ENCODE measurements at places on chromosomes 16 and 17. TPM values are rescaled to one million over a fixed set of nuclear protein-coding genes. Genes with fewer than 3 reads are reported as not detected.
A peak's percentile ranks its signal among the peaks of the same experiment; 100 is the strongest.

CRHR1 gene
- 0.63 TPM for total RNA-seq

FAM234A gene
- 29.1 TPM for total RNA-seq

KCNH6 gene
- not detected for total RNA-seq

ATP6V0C gene
- 19.9 TPM for total RNA-seq

CRYBA1 gene
- not detected for total RNA-seq

MLLT6 gene
- 12.4 TPM for total RNA-seq

IRF8 gene
- not detected for total RNA-seq

ATXN2L gene
- 30.5 TPM for total RNA-seq

TMEM256 gene
- 43.7 TPM for total RNA-seq

DNA sequence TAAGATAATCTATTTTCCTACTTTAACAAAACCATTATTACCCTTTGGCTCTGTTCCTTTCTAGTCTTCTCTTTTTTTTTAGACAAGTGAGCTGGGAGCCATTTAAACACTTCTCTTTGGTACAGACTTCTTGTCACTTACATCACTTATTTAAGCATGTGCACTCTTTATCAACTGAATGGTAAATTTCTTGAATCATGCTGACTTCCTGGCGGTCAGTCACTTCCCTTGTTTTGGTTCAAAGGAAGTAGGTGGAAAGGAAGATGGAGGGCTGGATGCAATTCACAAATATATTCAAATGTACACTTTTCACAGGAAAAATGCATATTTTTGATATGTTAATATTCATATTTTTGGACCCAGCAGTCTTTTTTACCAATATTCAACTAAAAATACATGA is 97.1 kb downstream of the ITFG1 start:
- no peak for DNase-seq

DNA sequence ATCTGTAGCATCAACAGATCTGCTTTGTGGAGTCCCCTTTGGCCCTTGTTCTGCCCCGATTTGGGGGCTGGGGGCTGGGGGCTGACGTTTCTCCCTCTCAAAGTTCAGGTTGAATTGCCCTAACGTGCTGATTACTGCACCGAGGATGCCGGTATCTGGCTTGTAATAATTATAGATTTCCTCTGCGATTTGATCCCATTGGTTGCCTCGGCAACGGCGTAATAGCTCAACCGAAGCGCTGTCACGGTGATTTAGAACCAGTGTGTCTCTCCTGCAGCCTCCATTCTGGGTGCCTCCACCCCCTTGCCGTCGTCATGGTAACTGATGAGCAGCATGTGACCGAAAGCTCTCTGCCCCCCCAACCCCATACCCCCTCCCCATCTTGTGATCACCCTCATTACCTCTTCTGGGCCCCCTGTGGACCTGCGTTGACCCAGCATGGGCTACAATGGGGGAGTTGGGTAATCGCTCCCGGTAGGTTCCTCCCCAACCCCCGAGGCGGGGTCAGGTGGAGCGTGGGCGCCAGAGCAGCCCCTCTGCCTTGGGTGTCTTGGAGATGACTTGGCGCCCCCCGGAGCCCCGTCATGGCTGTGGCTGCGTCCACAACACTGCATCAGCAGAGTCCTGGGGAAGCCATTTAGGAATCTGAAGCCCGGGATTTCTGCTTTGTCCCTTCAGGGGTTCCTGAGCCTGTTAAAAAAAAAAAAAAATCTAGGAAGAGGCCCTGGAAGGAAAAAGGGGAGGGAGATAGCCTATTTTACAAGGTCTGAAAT is 38.4 kb downstream of the ABAT start:
- DNase-seq = no peak

DNA sequence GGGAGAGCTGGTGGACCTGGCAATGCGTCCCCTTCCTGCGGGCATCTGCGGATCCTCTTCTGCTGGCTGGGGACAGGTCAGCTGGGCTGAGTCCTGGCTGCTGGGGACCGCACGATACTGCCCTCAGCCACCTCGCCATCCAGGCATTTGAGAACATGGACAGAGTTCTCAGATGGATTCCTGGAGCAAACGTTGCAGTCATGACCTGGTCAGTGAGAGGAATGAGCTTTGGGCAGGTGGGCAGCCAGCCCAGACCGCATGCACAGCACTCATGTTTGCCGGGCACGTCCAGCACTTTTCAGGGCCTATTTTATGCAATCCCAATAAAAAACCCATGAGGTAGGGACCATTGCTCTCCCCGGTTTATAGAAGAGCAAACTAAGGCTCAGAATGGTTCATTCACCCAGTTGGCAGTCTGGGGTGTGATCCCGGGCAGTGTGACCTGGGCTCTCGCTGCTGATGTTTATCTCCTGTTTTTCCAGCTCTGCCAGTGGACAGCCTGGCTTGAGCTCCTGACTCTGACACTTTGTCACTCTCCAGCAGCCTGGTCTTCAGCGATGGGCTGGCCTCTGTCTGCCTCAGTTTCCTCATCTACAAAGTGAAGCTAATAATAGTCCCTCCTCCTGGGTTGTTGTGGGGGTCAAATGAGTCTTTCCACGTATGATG is 294.7 kb downstream of the IRF8 start:
- no peak for DNase-seq

DNA sequence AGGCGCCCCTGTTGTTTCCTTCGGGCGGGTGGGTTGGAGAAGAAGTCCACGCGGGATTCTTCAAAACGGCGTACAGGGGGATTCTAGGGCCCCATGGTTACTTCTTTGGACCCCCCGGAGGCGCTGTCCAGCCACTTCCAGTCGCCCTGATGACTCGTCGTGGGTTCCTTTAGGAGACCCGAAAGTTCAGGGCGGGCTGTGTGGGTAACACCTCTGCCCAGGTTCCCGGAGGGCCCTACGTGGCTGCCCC is 716 bp upstream of the HIC1 start:
- DNase-seq = no peak

DNA sequence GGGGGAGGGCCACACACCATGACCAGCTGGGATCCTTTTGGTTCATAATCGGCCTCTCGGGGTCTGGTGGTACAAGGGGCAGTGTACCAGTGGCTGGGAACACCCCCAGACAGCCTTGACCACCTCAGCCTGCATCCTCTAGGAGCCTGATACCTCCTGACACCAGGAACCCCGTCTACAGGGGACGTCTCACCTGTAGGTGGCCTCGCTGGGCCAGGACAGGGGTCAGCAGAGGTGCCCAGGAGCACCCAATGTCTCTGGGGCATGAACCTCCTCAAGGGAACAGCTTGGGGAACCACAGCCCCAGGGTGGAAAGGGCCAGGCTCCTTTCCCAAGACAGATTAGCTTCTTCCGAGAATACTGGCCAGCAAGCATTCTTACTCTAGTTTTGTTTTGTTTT is 2.5 kb upstream of the METRNL start:
- DNase-seq = no peak

- DNase-seq = no peak
Measured at GRCh38 chr16:57413301-57413730, 8.7 kb downstream of the CCL17 start.

DNA sequence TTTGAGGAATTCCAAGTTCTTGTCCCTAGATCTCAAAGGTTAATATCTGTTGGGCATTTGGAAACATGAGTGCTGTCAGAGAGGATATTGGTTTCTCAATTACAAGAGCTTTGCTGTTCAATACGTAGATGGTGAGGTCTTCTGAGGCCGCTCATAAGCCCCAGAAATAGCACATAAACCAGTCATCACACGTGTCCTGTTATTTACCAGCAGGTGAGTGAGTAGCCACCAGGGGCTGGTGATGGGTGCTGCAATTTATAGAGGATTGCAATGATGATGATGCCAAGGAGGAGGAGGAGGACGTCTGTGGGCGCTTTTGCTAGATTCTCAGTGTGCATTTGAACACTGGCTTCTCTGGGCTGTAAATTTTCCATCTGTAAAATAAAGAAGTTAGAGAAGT is 89.0 kb downstream of the SALL1 start:
- DNase-seq = no peak

DNA sequence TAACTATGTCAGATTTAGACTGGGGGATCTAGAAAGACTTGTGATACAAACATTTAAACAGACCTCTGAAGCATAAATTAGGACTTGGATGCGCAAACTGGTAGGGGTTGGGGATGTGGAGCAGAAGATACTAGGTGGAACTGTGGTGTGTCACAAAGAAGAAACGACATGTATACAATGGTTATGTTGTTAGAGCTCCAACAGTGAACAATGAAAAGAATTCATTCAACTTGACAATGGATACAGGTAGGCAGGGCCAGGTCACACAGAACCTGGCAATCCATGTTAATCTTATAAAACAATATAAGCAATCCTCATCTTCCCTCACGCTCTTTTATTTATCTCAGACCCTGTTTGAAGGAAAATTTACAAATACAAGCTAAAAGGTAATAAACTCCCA is 102.0 kb downstream of the CDC27 start:
- DNase-seq = no peak

DNA sequence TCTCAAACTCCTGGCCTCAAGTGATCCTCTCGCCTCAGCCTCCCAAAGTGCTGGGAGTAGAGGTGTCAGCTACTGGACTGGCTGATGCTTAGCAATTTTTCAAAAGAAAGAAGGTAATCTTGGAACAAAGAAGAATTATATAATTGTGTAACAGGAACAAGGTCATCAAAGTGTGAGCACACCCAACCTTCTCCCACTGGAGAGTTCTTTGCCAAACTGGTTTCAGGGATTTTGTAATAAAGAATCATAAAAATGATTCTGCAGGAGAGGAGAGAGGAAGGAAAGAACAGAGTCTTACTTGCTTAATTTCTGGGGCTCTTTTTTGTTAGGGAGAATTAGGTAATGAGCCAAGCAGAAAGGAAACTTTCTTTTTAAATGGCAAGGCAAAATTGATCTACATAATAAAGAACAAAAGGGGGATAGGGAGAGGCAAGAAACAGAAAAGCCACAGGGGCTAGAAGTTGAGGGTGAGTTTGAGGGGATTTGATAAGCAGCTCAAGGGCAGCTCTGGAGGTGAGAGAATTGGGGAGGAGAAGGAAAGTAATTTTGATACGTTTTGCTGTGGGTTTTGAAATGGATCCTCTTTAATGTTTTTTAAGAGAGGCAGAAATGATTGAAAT is 21.3 kb downstream of the CHD9NB start:
- no peak for DNase-seq

DNA sequence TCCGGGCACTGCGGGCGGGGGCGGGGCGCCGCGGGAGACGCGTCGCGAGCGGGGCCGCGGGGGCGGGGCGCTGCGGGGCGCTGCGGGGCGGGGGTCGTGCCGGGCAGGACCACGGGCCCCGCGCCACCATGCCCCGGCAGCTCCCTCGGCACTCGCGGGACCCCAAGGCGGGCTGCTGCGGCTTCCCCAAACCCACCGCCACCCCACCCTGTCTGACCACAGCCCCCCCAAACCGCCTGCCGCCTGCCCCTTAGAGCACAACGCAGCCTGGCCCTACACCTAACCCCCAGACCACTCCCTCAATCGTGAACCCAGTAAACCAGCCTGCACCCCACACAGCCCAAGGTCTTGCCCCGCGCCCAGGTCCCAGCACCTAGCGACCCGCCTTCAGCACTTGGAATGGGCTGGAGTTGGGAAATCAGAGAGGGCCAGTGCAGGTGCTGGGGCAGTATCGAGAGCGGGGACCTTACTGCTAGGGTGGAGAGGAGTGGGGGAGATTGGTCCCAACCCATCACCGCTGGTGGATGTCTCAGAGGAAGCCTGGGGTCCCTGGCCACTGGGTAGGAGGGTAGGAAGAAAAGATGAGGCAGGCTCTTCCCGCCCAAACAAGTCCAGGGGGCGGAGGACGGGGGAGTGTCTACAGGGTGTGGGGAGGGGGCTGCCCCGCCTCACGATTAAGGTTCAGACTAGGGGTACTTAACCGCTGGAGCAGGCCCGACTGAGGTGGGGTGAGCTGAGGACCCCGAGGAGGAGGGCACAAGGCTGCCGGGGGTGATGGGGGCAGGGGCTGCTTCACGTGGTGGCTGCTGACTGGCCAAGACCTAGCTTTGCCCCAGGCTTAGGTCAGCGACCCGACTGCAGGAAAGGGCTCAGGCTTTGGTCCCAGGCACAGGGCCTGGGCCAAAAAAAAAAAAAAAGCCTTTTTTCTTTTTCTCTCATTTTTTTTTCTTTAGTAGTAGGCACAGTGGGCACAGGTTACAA is 539 bp upstream of the VAMP2 start:
- DNase-seq = no peak

- DNase-seq = no peak
Measured at GRCh38 chr16:89371968-89372634, 118.3 kb downstream of the ANKRD11 start.

- DNase-seq = peak; percentile 87
Measured at GRCh38 chr17:2416010-2416734, 15.3 kb upstream of the MNT start.

DNA sequence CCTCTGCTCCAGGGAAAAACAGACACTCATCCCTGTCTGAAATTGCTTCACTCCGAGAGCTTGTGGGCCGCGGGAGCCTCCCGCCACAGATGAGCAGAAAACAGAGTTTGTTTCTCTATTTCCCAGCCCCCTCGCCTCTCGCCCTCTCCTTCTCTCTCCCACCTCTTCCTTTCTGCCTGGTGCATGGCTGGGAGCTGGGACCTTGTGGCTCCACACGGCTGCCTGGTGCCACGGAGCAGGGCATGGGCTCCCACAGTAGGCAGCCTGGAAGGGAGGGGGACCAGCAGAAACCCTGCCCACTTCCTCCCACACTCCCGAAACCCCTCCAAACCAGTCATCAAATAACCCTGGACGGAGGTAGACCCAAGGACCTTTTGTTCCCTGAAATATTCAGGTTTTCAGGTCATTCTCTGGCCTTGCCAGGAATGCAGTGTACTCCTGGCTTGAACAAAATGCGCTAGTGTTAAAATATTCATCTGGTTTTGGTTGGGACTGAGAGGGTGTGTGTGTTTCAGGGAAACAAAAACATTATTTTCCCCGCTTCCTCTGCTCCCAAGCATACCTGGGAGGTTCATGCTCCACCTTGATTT is 204.9 kb downstream of the C16orf78 start:
- no peak for DNase-seq

DNA sequence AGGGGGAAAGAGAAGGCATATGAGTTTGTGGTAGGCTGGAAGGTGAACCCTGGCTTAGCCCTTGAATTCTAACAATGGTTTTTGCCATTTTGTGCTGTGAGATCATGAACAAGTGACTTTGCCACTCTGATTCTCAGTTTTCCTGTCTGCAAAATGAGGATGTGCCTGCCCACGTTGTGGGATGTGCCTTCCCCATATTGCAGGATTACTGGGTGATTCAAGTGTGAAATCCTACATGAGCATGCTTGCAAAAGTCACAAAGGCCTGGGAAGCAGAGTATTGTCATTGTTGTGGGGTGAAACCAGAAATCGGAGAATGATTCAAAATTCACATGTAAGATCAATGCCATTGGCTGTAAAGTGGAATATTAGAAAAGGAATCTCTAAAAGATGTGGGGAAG is 28.6 kb upstream of the TVP23A start:
- DNase-seq = no peak
